ENCODE measurements at places on chromosomes 6 and 20. TPM values are rescaled to one million over a fixed set of nuclear protein-coding genes. Genes with fewer than 3 reads are reported as not detected.

GRCh38 chr6:32685603-32686002 is 19.1 kb upstream of the HLA-DQB1 start:
- DNase-seq: no peak

GRCh38 chr6:64803470-64804166 is 903.4 kb downstream of the EYS start:
- DNase-seq: no peak

DNA sequence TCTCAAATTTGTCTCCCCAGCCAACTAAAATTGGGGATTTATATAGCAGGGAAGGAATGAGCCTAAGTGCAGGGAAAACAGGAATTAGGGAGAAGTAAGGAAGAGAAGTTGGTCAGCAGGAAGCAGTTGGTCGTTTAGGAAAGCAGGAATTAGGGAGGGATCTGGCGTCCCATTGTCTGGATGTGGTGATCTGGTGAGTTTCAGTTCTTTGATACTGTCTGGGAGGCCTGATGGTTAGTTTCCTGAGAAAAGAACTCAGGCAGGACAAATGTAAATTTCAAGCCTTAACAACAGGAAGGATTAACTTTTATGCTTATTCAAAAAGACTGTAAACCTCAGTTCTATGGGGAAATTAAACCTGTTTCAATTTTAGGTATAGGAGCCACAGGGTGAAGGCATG is 116.2 kb upstream of the PRL start:
- DNase-seq: no peak

DNA sequence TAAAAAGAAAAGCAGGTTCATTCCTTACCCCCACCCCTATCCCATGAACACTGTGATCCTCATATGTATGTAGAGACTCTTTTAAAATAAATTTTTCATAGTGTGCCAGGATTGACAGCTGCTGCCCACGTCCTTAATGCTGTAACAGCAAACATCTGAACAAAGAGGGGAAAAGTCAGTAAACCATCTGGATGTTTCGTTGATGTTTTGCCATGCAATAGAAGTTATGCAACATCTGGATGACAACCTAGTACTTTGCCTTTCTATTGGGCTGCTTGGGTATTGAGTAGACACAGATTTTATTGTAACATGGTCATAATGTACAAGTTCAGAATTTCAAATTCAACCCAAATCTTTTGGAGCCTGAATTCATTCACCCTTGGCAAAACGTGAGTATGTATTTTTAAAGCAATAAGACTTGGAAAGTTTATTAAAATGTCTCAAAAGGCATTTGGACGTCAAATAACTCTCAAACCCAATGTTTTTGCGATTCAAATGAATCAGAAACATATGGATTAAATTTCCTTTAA is 500.3 kb downstream of the DHX35 start:
- no peak for DNase-seq

- no peak for DNase-seq
These were observed 616.7 kb downstream of the FRK start for GRCh38 chr6:115443825-115444478.

GRCh38 chr20:53750827-53751619 is 157.4 kb upstream of the ZNF217 start:
- peak; percentile 50 for DNase-seq

- DNase-seq: no peak
These were observed 114.4 kb upstream of the SLC22A23 start for GRCh38 chr6:3571250-3571681.

DNA sequence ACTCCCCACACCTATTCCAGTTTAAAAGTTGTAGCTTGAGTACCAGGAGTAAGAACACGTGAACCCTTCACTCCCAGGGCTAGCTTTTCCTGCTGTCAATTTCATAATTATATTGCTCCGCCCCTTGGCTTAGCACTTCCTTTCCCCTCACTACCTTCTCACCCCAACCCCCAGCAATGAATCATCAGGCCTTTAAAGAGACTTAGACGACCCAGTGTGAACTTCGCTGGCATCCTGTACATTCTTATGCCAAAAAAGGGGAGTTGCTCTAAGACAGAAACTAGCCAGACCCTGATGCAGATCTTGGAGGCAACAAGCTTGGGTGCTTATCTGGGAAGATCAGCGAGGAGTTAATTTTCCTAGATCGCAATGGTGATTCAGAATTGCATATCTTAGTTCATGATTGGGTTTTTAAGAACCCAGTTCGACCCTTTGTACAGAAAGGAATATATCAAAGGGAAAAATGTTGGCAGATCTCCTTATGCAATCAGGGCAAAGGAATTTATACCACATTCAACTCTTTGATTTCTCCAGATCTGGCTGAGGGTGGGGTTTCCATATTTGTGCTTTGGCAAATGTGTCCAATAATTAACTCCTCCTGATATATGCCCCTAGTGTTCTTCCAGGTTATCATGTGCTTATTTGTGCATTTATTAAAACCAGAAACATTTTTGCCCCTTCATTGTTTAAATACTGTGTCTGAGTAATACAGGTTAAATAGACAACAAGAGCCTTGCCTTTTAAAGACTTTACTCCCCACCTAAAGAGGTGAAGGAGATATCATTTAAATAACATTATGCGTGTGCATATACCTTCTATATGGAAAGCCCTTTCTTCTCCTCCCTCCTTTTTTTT is 8.1 kb upstream of the ATXN1 start:
- no peak for DNase-seq

GRCh38 chr6:79863566-79863965 is 83.8 kb downstream of the ELOVL4 start:
- no peak for DNase-seq

GRCh38 chr20:36950414-36951197 is 902 bp downstream of the SAMHD1 start:
- peak; percentile 47 for DNase-seq

DNA sequence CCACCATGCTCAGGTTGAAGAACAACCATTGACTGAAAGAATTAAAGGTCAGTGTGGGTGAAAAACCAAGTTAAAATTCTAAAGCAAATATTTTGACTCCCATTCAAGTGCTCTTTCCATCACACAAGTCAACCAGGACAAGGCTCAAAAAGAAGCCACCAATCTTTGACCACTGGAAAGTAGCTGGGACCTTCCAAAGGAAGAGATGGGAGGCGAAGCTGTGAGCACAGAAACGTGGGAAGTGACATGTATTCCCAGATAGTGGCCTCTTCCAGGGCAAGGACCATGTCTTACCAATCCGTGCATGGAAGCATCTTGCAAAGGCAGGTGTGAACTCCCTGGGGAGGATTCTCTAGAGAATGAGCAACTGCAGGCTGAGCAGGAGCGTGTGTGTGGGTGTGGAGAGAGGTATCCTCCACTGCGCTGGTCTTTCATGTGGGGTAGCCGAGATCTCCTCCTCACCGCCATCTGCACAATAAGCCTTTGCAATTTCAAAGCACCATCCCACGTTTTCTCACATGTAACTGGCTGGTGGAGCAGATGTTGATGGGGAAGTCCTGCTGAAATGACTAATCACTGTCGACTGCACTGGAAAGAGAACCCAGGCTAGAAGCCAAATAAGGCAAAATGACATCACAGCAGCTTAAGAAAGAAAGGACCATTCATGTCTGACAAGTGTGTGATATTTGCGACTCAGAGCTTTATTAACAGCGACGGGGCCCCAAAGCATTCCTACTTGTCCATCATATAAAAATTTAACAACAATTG is 189.4 kb upstream of the RREB1 start:
- DNase-seq: no peak

DNA sequence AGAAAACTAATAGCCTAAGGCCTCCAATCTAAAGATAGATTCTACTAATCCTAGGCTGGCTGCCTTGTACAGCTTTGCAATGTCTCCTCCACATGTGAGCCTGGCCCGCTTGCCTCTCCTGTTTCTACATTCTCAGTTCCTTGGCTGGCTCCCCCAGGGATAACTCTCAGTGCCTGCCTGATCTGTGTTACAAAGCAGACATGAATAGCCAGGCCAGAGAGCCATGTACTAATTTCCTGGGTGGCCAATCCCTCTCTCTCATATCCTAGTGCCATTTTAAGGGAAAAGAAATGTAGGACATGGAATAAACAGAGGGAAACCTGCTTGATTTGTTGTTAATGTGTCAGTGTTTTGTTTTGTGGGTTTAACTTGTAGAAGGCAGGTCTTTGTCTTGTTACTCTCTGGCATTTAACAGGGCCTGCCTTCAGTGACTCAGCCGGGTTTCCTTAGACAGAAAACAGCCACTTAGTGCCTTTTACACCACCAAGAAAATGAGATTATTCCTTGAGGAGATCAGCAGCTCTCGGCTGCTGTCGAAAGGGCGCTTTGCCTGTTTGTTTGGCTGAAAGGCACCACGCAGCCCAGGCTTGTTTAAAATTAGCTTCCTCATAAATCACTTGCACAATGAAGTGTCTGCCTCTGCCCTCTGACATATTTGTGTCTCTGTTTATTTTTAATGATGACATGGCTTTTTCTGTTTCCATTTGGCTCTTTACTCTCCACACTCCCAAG is 702.7 kb downstream of the MAFB start:
- no peak for DNase-seq

DNA sequence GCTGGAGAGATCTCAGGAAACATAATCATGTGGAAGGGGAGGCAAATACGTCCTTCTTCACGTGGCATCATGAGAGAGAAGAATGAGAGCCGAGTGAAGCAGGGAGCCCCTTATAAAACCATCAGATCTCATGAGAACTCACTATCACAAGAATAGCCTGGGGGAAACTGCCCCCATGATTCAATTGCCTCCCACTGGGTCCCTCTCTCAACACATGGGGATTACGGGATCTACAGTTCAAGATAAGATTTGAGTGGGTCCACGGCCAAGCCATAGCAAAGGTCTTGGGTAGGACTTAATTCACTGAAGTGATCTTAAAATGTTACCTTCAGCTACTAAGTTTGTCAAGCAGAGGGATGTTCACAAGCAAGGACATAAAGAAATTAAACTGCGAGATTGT is 162.2 kb downstream of the ADGRG6 start:
- DNase-seq: no peak

- DNase-seq: no peak
These were observed 312 bp downstream of the TXNDC5 start for GRCh38 chr6:7910298-7910653.

DNA sequence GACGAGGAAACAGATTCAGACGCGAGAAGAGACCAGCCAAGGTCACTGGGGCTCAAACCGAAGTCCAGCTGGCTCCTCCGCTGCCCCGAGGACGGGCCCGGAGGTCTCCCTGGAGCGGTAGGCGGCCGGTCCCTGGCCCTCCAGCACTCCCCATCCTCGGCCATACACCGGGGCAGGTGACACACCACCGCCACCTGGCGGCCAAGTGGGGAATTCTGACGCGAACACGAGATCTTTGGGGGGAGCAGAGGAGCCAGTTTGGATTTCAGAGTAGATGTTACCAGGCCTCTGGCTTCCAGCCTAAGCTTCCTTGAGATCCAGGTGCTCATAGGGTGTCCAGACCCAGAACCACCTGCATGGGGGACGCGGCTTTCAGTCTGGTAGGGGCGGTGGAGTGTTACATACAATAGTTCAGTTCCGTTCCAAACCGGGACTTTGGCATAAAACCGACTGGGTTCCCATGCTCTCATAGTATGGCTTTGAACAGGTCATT is 16.1 kb downstream of the BPIFB1 start:
- peak; percentile 73 for DNase-seq

DNA sequence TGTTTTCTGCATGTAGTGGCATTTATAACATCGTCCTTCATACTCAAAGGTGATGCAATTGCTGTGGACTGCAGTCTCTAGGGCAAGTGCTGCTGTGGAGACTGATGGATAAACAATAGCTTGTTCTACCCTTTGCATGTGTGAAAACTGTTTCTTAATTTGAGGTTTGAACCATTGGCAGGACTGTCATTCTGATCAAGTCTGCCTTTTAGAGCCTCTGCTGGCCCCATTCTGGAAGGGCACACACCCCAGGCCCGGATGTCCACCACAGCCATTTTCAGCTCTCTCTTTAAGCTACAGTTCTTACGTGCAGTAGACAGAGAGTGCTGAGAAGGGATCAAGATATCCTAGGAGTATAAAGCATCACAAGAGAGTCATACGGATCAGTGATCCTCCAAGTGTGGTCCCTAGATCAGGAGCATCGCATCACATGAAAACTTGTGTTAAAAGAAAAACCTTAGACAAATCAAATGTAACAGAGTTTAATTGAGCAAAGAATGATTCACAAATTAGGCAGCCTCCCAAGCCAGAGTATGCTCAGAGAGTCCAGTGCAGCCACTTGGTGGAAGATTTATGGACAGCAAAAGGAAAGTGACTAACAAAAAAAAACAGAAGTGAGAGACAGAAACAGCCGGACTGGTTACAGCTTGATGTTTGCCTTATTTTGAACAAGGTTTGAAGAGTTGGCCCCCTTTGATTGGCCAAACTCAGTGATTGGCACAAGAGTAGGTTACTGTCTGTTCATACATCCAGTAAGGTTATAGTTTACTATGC is 52.0 kb downstream of the FRK start:
- DNase-seq: no peak

HSPA1L gene
- total RNA-seq: 1.2 TPM

SNAP91 gene
- total RNA-seq: 0.29 TPM

C20orf141 gene
- total RNA-seq: not detected

CGAS gene
- 2.4 TPM for total RNA-seq

Data from mucosa of descending colon (tissue), 3 donors.